ENCODE measurements at places on chromosomes 1 and 21.

- no peak for ATAC-seq
Measured at GRCh38 chr1:81414488-81415015, 386.2 kb upstream of the ADGRL2 start.

GRCh38 chr1:91764471-91765115 is 121.4 kb downstream of the TGFBR3 start:
- no peak for ATAC-seq

GRCh38 chr1:219573960-219574359 is 38.9 kb downstream of the ZC3H11B start:
- no peak for ATAC-seq

GRCh38 chr21:38205940-38206339 is 50.9 kb upstream of the KCNJ15 start:
- ATAC-seq = no peak

DNA sequence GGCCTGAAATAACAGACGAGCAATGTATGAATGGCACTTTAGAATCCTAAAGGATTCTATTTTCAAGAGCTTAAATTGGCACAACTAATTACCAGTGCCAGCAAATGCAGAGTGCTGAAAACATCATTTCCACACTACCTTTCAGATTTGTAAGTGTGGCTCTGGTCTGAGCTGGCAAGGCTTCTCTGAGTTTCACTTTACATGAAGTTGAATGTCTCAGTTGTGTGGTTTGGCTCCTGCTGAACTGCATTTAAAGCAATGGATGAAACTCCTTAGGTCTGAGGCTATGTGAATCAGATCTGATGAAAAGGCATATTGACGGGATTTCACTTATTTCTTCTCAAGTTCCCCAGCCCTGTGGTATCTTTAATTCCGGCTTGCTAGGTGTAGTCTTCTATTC is 114.8 kb upstream of the PTGFR start:
- no peak for ATAC-seq

DNA sequence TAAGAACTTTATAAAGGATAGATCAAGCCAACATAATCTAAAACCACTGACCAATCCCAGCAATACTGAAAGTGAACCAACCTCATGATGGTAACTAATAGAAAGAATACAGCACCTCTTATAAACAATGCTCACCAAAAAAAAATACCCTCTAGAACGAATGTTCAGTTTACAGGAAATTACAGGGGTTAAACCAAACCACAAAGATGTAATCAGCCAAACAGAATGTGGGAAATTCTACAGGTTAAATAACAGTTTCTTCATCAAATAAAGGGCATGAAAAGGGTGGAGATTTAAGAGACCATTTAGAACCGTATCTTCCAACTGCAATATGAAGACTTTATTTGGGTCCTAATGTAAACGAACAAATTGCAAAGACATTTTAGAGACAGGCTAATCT is 30.4 kb downstream of the ARID4B start:
- ATAC-seq = peak; percentile 89

GRCh38 chr1:167435484-167435883 is 82.8 kb downstream of the CD247 start:
- ATAC-seq = no peak

- no peak for ATAC-seq
Measured at GRCh38 chr1:43054961-43055360, 96.3 kb upstream of the SLC2A1 start.

GRCh38 chr1:65260851-65261473 is 48.4 kb upstream of the DNAJC6 start:
- ATAC-seq = peak; percentile 93

GRCh38 chr1:58724483-58724882 is 24.6 kb upstream of the MYSM1 start:
- ATAC-seq = no peak

DNA sequence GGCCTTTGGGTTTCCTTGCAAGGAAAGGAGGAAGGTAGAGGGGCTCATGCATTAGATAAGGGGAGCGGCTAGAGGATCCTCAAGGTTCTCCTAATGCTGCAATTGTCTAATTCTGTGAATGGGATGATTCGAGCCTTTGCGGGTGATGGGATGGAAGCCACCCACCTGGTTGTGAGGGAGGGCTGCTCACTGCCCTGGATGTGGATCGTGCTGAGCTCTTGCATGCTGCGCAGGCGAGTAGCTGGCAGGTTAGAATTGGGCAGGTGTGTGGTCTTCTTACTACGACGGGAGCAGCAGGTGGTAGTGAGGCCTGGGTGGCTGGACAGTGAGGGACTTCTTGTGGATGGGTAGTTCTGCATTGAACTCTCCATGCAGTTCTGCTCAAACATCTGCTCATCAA is 21.2 kb downstream of the DDX20 start:
- ATAC-seq = no peak

DNA sequence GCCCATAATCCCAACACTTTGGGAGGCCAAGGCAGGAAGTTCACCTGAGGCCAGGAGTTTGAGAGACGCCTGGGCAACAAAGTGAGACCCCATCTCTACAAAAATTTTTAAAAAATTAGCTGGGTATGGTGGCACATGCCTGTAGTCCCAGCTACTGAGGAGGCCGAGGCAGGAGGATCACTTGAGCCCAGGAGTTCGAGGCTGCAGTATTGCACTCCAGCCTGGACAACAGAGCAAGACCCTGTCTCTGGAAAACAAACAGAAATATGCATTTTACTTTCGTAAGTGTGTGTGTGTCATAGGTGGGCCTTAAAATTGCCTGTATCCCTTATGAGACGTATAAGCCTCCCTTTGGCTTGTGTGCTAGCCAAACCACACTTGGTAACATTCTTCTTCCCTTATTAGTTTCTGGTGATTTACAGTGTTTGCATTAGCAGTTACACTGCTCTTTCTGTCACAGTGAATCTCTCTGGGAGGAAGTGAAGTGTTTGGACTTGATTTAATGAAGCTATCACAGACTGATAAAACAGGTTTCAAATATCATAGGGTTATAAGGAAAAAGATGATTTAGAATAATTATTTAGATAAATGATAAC is 48.9 kb upstream of the KIF26B start:
- no peak for ATAC-seq

- ATAC-seq = peak; percentile 39
Measured at GRCh38 chr1:8516793-8517556, 199.1 kb downstream of the SLC45A1 start.

DNA sequence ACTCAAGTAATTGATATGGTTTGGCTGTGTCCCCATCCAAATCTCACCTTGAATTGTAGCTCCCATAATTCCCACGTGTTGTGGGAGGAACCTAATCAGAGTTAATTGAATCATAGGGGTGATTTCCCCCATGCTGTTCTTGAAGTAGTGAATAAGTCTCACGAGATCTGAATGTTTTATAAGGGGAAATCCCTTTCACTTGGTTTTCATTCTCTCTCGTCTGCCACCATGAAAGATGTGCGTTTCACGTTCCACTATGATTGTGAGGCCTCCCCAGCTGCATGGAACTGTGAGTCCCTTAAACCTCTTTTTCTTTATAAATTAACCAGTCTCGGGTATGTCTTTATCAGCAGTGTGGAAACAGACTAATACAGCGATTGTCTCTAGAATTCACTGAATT is 135.4 kb downstream of the BACH1 start:
- ATAC-seq = peak; percentile 88

DNA sequence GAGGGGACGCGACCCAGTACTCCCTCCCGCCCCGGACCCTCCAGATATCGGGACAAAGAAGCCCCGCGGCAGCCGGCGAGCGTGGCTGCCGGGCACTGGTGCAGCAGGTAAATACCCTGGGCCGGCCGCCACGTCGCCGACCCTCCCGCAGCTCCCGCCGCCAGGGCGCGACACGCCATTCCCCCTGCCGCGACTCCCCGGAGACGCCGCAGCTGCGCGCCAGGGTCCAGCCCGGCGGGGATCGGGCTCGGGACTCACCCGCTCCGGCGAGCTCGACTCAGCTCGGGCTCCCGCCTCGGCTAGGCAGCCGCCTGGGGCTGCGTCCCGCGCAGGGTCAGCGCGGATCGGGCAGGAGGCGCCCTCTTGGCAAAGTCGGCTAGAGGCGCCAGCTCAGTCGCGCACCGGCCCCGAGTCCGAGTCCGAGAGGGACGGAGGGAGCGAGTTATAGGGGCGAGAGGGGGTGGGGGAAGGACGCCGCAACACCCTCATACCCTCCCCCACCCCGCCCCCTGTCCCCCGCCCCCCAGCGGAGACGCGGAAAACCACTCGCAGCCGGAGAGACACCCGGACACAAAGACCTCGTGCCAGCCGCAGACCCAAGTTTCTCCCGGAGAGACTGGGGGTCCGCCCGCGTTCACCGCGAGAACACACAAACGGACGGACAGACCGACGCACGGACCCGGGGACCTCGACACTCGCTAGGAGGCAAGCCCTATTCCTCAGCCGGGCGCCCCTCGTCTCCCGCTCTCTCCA is 985 bp downstream of the SYT6 start:
- peak; percentile 16 for ATAC-seq

GRCh38 chr1:164611754-164612642 is 53.0 kb downstream of the PBX1 start:
- ATAC-seq = no peak

- no peak for ATAC-seq
Measured at GRCh38 chr1:61222240-61222639, 139.9 kb downstream of the NFIA start.

- no peak for ATAC-seq
Measured at GRCh38 chr1:8627728-8628127, 189.7 kb downstream of the RERE start.

GRCh38 chr1:216119600-216119999 is 303.6 kb downstream of the USH2A start:
- no peak for ATAC-seq

GRCh38 chr1:203631946-203632345 is 5.3 kb downstream of the ATP2B4 start:
- no peak for ATAC-seq

GRCh38 chr1:198007687-198008607 is 90.8 kb downstream of the LHX9 start:
- no peak for ATAC-seq

GRCh38 chr1:45456531-45456930 is 34.4 kb downstream of the TESK2 start:
- ATAC-seq = no peak

GRCh38 chr1:60402216-60402615 is 328.6 kb upstream of the C1orf87 start:
- ATAC-seq = no peak

DNA sequence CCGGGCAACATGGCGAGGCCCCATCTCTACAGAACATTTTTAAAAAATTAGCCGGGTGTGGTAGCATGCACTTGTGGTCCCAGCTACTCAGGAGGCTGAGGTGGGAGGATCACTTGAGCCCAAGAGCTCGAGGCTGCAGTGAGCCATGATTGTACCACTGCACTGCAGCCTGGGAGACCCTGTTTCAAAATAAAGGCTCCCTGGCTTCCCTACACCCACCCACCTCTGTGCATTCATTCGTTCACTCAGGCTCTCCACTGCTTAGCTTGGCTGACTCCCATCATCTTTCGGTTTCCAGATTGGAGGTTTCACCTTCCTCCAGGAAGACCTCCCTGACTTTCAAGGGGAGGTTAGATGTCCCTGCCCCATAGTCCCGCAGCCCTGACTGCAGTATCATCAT is 14.2 kb downstream of the KIAA2013 start:
- no peak for ATAC-seq

DNA sequence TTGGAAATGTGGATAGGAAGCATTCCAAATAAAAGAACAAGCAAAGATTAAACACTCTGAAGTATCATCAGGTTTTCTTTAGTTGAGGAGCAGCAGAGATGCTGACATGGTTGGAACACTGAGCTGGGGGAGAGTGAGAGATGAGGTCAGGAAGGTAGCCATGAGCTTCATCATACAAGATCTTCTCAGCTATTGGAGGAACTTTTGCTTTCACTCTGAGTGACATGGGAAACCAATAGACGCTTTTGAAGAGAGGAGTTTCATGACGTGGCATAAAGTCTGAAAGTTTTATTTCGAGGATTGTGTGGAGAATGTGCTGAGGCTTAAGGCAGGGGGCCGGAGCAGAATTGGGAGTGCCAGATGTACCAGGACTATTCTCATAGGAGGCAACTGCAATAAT is 616.2 kb upstream of the CAMK1G start:
- no peak for ATAC-seq

- no peak for ATAC-seq
Measured at GRCh38 chr1:175136246-175136645, 56.3 kb downstream of the KIAA0040 start.

DNA sequence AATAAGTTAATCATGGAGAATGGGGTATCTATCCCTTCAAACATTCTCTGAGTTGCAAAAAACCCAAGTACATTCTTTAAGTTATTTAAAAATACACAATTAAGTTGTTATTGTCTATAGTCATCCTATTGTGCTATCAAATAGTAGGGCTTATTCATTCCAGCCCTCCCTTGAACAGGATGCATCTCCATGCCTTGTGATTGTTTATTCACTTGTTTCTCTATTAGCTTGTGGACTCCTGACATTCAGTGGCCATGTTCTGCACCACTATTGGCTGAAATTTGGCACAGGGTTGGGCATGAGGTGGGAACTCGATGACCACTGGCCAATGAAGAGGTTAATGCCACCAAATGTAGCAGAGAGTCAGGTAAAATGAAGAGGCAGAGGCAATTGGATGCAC is 272.8 kb downstream of the TNR start:
- ATAC-seq = no peak

GRCh38 chr1:37274486-37274885 is 199.9 kb upstream of the ZC3H12A start:
- no peak for ATAC-seq

Data from activated T-helper 17 cell treated with anti-CD3 and anti-CD28 coated beads, Interleukin-2, amount 50 U/mL, for 72 hours (primary cell).